Prostate gland (tissue), 2 donors: ENCODE measurements at places on chromosomes 11 and 22. TPM values are rescaled to one million over a fixed set of nuclear protein-coding genes. Genes with fewer than 3 reads are reported as not detected.

The OR5B21 gene
- total RNA-seq: not detected

The TSPAN18 gene
- total RNA-seq: 6.6 TPM

The NXPE2 gene
- total RNA-seq: 0.68 TPM

The RFPL1 gene
- total RNA-seq: not detected

The SAA2 gene
- total RNA-seq: 4.7 TPM

The NCF4 gene
- total RNA-seq: 3.5 TPM

The CHRDL2 gene
- 9.1 TPM for total RNA-seq

The USH1C gene
- total RNA-seq: not detected

The ANO9 gene
- total RNA-seq: 8.4 TPM

The POU2AF2 gene
- total RNA-seq: not detected

- H3K27me3 ChIP-seq: no peaks in the 10 kb centered on the region
- H3K36me3 ChIP-seq: no peaks in the 10 kb centered on the region
- H3K4me1 ChIP-seq: no peaks in the 10 kb centered on the region
Measured at GRCh38 chr11:125923012-125923579, 18.8 kb downstream of the DDX25 start.

DNA sequence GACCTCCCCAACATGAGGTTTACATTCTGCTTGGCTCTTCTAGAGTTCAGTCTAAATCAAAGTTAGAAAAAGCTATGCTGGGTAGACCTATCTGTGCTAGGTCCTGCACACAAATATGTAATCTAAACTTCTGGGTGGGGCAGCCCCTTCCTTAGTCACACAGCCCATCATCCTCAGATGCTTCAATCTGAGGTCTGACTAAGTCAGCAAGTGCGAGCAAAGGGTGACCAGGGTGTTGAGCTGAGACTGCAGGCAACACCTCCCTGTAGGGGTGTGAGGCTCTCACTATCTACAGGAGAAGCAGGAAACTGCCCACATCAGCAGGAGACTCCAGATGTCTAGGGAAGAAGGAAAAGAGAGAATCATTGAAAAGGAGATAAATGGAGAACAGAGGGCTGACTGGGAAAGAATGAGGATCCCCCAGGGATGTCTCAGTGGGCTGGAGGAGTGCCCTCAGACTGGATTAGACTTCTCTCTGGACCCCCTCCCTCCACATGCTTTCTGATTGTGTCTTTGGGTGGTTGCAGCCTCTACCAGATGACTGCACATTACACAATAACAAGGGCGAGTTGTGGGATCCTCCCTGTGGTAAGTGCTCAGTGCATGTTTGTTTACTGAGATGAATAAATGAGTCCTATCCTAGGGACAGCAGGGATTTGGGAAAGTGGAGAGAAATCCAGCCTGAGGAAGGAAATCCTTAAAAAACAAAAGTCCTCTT, 266.2 kb upstream of the PLET1 start:
- no peak overlapping the region for H3K4me3 ChIP-seq
- H3K27me3 ChIP-seq: no peaks in the 10 kb centered on the region
- H3K36me3 ChIP-seq: no peaks in the 10 kb centered on the region
- DNase-seq: no peak
- H3K27ac ChIP-seq: no peak overlapping the region

DNA sequence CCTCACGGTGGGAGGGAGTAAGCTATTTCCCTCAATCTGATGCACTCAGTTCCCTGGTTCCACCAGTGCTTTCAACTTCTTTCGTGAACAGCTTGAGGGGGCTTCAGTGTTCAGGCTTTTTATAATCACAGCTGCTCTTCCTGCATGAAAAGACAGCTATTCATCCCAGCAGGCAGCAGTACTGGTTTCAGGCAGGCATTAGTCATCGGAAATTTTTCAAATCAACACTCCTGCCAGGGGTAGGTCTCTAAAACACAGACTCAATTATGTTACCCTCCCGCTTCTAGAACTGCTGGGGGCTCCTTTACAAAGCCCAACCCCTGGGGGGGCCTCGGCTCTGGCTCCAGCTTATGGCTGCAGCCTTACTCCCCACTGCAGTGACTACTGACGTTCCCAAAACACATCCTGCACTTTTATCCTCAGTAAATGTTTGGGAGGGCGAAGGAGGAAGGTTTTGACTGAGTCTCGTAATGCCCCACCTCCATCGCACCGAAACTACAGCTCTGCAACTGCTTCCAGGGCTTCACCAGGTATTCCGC, 5.8 kb downstream of the POLDIP3 start:
- H3K27ac ChIP-seq: peak overlapping the region; percentile 16
- no peak overlapping the region for H3K4me3 ChIP-seq
- peaks cover 14% of the 10 kb centered on the region for H3K4me1 ChIP-seq
- no peaks in the 10 kb centered on the region for H3K27me3 ChIP-seq
- H3K36me3 ChIP-seq: no peaks in the 10 kb centered on the region
- no peak for DNase-seq

- no peaks in the 10 kb centered on the region for H3K4me1 ChIP-seq
- H3K4me3 ChIP-seq: no peak within 1 kb of the TSS
- no peaks in the 10 kb centered on the region for H3K27me3 ChIP-seq
- no peak for DNase-seq
- H3K27ac ChIP-seq: no peak within 1 kb of the TSS
Measured at GRCh38 chr11:71565263-71565662, at the start of gene KRTAP5-10. Gene KRTAP5-10 (plus strand): TSS chr11:71565563. CDS start chr11:71565588, 25 bp downstream.

GRCh38 chr22:46036558-46037408, 59.8 kb upstream of the WNT7B start:
- H3K27me3 ChIP-seq: no peaks in the 10 kb centered on the region
- DNase-seq: peak; percentile 44
- peak overlapping the region; percentile 47 for H3K4me3 ChIP-seq
- no peaks in the 10 kb centered on the region for H3K4me1 ChIP-seq
- peak overlapping the region; percentile 99 for H3K27ac ChIP-seq

- peaks cover 2% of the 10 kb centered on the region for H3K4me1 ChIP-seq
- H3K27ac ChIP-seq: no peak overlapping the region
- H3K4me3 ChIP-seq: no peak overlapping the region
Measured at GRCh38 chr22:47139790-47140119, 377.3 kb downstream of the TBC1D22A start.

DNA sequence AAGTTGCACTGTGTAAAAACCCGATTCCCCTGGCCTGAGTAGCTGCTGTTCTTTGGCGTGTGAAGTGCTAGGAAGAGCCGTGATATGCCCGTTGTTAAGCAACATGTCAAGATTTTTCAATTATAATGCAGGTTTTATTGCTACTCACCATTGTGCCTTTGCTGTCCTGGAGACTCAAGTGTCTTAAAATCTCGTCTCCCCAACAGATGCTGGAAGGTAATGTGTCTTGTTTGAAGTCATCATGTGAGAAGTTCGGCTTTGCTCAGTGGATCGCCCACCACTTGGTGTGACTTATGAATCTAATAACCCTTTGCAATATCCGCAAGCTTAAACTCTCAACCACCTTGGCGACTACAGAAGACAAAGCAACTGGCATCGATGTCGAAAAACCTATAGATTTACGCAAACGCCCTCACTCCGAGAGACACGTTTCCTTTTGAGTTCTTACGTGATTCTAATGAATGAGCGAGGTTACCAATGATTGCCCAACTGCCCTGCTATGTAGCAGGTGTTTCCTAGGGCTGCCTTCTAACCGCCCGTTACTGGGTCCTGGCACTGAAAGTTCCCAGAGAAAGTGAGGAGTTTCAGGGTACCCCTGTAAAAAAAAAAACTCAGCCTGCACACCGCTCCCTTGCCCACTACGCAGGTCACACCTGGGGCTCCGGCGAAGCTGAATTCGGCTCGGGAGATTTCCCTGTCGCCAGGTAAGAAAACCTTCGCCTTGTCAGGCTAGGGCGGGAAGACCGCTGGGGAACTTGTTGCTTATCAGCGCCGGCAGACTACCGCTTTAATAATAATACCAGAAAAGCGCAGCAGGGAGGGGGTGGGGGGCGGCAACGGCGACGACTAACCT, 21.2 kb upstream of the BDNF start:
- peaks cover 24% of the 10 kb centered on the region for H3K27me3 ChIP-seq
- no peak overlapping the region for H3K27ac ChIP-seq
- no peak overlapping the region for H3K4me3 ChIP-seq
- no peak for DNase-seq
- no peaks in the 10 kb centered on the region for H3K4me1 ChIP-seq
- H3K36me3 ChIP-seq: no peaks in the 10 kb centered on the region

DNA sequence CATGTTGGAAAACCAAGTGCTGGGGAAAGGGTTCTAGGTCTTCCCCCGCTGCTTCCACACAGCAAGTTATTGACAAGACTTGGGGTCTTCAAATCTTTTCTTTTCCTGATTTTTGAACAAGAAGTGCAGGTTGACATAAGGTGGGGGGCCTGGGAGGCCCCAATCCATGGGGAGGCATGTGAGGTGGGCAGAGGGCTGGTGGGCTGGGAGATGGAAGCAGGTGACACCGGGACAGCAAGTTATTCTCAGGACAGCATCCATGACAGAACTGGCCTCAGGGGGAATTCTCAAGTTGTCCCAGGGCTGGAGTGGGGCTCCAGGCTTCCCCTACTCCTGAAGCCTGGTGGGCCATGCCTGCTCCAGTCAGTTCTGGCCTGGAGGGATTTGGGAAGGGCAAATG, 5.5 kb downstream of the FGF19 start:
- H3K36me3 ChIP-seq: no peaks in the 10 kb centered on the region
- no peak for DNase-seq
- H3K4me1 ChIP-seq: no peaks in the 10 kb centered on the region
- H3K27me3 ChIP-seq: peaks cover 15% of the 10 kb centered on the region
- H3K27ac ChIP-seq: no peak overlapping the region
